ENCODE measurements at places on chromosomes 6 and 20.

- DNase-seq, result no peak
These were observed 125.6 kb downstream of the BANF2 start for GRCh38 chr20:17825252-17825959.

GRCh38 chr20:20139403-20139802, 87.1 kb downstream of the CFAP61 start:
- DNase-seq, result no peak

DNA sequence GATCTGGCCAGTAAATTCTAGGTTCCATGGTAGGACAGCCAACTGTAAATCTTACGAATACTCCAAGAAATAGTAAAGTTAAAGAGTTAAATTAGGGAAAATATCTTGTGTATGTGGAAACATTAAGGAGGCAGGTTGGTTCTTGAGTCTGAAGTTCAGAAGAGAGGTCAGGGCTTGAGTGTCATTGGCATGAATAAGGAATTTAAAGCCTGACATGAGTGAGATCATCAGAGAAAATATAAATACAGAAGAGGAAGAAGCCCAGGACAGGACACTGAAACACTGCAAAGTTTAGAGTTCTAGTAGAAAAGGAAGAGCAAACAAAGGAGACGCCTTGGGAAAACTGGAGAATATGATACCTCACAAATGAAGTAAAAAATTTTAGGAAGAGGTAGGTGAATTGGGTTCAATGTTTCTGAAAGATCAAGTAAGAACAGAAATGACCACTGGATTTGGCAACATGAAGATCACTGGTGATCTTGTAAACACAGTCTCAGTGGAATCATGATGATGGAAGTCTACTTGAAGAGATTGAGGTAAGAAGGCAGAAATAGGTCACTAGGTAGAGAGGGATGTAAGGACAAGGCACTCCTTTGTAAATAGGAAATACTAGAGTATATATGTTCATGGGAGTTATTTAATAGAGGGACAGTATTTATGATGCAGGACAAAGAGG, 41.6 kb upstream of the SYNCRIP start:
- DNase-seq, result no peak

GRCh38 chr6:137361701-137362100, 132.5 kb downstream of the OLIG3 start:
- DNase-seq, result no peak

GRCh38 chr6:137261761-137262160, 42.6 kb upstream of the IFNGR1 start:
- no peak for DNase-seq

- DNase-seq, result no peak
These were observed 91.1 kb upstream of the HIVEP1 start for GRCh38 chr6:11921017-11921438.

DNA sequence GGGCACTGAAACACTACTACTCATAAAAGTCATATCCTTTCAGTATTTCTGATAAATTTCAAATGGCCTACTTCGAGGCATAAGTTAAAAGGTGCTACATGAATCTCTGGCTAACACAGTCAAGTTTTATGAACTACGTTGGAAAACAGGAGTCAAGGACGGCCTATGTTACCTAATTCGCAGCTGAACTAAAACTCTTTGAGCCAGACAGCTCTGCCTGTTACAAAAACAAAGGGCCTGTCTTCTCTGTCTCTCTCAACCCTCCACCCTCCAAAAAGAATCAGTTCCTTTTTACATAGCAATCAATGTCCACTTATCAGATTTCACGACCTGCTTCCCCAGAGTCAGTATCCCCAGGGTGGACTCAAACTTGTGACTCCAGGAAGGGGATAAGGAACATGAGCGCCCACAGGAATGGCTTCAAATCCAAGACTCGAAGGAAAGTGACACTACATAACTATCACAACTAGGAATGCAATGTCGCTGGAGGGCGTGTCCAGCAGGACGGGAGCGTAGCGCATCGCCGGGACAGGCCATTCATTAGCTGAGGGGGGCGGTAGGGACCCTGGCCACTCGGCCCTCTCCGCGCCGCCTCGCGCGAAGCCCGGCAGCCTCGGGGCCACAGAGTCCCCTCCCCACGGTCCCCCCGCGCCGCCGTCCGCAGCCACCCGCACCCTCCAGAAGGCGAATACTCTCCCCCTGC, 591 bp downstream of the IBTK start:
- peak; percentile 31 for DNase-seq

- no peak for DNase-seq
These were observed 1017.3 kb downstream of the KIF16B start for GRCh38 chr20:15555913-15556312.

DNA sequence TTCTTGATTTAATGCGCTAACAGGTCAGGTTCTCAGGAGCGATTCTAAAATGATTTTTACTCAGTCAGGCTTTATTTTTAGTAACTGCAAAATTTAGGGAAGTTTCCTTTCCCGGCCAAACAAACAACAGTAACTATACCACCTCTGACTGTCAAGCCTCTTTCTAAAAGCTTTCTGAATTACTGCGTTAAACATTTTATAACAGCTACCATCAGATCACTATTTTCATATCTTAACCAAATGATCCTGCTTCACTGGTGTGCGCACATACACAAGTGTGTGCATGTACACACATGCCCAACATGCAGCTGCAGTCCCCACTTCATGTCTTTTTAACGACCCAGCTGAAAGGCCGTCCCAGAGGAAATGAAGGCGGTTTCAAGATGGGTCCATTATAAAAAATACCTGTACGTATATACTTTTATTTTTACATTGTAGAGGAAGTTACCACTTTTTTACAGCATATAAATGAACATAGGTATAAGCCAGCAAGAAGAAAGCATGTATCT, 25.0 kb downstream of the TMEM242 start:
- DNase-seq, result no peak

- no peak for DNase-seq
These were observed 210.4 kb downstream of the CENPW start for GRCh38 chr6:126550323-126550722.

GRCh38 chr6:7129784-7130569, 22.2 kb downstream of the RREB1 start:
- no peak for DNase-seq

- no peak for DNase-seq
These were observed 131.5 kb downstream of the INSM1 start for GRCh38 chr20:20499439-20499838.

- no peak for DNase-seq
These were observed 39.5 kb downstream of the ID4 start for GRCh38 chr6:19876672-19877071.

DNA sequence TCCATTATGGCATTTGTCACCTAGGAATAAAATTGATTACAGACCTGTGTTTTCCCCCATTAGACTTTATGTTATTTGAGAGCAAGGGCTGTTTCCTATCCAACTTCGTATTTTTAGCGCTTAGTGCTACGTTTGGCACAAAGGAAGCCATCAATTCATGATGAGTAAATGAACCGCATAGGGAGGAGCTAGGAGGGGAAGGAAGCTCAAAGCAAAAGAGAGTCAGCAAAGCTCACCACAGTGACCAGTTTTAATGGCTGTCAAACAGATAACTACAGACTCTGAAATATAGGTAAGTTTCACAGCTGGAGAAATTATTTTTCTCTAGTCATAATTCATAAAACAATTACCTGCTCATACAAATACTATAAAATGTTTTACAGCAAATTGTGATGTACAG, 6.9 kb upstream of the SAMD3 start:
- no peak for DNase-seq

GRCh38 chr6:136066005-136066404, 184.1 kb downstream of the MTFR2 start:
- DNase-seq, result no peak

DNA sequence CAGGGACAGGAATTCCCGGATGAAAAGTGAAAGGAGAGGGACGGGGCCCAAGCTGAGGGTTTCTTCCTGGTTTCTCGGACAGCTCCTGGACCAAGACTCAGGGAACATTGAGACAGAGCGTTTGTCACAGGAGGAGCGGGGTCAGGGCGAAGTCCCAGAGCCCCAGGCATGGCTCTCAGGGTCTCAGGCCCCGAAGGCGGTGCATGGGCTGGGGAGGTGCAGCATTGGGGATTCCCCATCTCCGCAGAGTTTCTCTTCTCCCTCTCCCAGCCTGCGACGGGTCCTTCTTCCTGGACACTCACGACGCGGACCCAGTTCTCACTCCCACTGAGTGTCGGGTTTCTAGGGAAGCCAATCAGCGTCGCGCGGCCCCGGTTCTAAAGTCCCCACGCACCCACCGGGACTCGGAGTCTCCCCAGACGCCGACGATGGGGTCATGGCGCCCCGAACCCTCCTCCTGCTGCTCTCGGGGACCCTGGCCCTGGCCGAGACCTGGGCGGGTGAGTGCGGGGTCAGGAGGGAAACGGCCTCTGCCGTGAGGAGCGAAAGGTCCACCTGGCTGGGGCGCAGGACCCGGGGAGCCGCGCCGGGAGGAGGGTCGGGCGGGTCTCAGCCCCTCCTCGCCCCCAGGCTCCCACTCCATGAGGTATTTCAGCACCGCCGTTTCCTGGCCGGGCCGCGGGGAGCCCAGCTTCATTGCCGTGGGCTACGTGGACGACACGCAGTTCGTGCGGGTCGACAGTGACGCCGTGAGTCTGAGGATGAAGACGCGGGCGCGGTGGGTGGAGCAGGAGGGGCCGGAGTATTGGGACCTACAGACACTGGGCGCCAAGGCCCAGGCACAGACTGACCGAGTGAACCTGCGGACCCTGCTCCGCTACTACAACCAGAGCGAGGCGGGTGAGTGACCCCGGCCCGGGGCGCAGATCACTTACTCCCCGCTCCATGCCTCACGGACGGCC, 54.6 kb upstream of the POLR1H start:
- DNase-seq, result no peak

- DNase-seq, result no peak
These were observed 181.4 kb downstream of the SIM1 start for GRCh38 chr6:100283285-100283684.

- no peak for DNase-seq
These were observed 71.2 kb downstream of the LY86 start for GRCh38 chr6:6659600-6660327.

DNA sequence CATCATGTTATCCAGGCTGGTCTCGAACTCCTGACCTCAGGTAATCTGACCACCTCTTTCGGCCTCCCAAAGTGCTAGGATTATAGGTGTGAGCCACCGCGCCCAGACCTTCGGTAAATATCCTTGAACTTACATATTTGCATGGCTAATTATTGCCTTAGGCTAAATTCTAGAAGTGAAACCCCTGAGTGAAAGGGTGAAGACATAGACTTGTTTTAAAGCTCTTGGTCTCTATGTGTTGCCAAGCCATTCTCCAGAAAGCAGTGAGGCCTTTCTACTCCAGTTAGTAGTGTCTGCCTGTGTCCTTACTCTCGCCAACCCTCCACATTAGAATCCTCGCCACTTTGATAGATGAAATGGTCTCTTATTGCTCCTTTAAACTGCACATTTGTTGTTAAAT, 2.6 kb upstream of the NOTCH4 start:
- no peak for DNase-seq
